ENCODE measurements at places on chromosomes 4 and X.

DNA sequence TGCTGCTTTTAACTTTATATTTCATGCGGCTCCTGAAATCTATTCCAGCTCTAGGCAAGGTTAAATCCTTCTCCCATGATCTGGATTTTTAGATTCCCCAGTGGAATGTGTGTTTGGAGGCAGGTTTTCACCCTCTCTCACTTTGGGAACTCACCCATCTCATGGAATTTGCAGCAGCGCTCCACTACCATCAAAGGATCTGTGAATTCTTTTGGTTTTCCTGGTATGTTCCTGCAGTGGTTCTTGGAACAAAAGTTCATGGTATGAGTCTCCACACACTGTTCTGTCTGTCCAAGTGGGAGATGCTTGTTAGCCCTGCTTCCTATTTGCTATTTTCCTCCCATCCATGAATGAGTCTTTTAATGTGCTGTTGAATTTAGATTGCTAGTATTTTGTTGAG is 14.0 kb downstream of the APOOL start:
- no peak for DNase-seq

DNA sequence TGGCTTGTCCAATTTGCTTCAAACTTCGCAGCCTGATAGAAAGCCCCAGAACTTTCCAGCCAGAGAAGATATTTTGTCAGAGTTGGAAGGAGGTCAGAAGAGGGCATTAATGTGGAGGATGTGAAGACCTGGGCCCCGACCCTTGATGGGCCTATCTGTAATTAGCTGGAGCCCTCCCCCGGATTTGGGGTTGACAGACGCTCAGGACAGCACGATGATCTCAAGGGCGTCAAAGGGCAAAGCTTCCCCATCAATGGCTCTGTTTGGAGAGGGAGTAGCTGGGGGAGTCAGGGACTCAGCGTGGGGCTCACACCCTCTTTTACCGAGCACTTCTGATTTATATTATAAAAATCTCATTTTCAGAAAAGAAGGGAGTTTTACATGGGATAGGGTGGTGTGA is 59.0 kb upstream of the PPP2R3B start:
- DNase-seq: no peak

DNA sequence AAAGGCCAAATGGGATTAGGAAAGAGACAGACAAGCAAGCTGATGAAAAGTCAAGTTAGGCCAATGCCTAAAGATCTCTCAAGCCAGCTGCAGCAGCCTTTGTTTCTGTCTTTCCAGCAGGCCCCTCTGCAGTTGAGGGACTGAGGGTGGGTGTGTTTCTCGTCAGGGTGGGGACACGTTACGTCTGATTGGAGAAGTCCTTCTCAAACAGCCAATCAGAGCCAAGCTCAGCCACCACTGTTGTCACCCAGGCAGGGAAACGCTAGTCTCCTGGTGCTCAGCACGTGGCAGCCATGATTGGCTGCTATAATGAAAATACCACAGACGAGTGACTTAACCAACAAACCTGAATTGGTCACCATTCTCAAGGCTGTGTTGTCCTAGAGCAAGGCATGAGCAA is 177.1 kb upstream of the LCORL start:
- DNase-seq: no peak

DNA sequence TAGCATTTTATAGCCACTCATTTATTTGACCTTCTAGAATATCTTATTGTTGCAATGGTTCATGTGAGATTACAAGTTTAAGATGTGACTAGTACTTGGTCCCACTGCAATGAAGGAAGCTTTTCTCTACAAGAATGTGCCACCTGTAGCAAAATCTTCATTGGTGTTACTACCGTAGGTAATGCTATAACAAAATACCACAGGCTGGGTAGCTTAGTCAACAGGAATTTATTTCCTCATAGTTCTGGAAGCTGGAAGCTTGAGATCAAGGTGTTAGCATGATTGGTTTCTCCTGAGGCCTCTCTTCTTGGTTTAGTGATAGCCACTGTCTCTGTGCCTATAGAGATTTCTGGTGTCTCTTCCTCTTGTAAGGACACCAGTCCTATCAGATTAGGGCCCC is 441.0 kb downstream of the GPM6A start:
- no peak for DNase-seq

DNA sequence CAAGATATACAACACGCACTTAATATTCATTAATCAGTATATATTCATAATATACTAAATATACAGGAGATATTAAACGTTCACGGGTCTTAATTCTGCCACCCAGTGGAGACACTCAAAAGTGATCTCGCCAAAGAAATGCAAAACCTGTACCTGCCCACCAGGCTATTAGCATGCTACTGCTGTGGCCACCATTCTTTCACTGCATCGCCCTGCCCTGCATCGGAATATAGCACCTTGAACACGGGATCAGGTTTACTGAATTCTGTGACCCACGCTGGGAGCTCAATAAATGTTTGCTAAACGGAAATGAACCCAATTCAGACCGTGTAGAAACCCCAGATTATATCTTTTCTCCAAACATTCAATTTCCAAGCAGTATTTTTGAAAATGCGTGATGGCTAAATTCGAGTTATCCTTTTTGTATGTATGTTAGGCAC is 840 bp upstream of the CLCN3 start:
- DNase-seq: no peak

DNA sequence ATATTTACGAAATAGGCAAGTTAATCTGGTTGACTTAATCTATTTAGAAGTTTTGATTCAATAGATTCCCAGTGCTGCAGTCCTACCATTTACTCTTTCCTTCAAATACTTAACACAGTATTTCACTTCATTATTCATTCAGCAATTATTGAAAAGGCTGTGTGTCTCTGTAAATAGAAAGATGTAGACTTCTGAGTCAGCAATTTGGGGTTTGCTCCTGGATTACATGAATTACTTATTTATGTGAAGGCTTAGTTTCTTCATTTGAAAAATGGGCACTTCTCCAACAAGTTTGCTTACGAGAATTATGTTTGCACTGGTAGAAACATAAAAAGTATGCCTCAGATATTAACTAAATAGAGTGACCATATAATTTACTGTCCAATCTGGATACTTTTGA is 17.4 kb downstream of the ADAM29 start:
- DNase-seq: no peak

Measured in thymus (tissue), 14 donors.